T-cell (primary cell): ENCODE measurements at places on chromosomes 13 and 19. TPM values are rescaled to one million over a fixed set of nuclear protein-coding genes. Genes with fewer than 3 reads are reported as not detected.

The KLK13 gene
- total RNA-seq, result not detected

GRCh38 chr13:76887076-76887563 is 915 bp upstream of the KCTD12 start:
- DNase-seq, result no peak

The PRR22 gene
- total RNA-seq, result 6.0 TPM

DNA sequence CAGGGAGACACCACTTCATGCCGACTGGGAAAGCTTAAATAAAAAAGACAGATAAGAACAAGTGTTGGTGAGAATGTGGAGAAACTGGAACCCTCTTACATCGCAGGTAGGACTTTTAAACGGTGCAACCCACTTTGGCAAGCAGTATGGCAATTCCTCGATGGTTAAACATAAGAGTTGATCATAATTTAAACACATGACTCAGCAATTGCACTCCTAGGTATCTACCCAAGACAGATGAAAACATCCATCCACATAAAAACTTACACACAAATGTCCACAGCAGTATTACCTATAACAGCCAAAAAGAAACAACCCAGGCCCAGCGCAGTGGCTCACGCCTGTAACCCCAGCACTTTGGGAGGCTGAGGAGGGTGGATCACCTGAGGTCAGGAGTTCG is 21.9 kb downstream of the FLT1 start:
- DNase-seq, result no peak

DNA sequence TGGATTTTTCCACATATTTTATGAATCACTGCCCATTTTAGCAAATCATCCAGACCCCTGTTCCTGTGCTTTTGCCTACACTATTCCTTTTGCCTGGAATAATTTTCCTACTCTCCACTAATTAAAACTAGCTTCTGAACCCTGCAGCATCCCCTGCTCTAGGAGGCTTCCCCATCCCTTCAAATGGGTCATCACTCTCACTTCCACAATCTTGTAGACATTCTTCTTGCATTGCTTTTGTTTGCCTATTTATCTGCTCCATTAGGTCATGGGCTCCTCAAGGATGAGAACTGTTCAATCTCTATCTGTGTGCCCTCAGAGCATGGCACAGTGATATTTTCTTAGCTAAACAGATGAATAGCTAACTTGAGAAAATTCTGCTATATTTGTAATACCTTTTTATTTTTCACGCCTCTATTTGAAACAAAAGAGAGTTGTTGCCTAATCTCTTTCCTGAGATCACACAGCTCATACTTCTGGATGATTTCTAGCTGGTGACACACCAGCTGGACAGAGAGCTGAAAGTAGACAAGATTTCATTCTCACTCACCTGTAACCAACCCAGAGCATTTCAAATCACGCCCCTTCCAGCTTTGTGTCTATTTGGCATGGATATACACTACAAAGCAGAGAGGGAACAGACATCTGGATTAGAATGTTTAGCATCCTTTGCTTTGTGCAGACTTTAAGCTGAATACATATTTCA is 466.0 kb downstream of the FOXO1 start:
- DNase-seq, result no peak

- no peak for DNase-seq
Observed at GRCh38 chr19:23983406-23983805, 68.7 kb downstream of the ZNF726 start.

GRCh38 chr13:47955836-47956235 is 45.2 kb downstream of the SUCLA2 start:
- no peak for DNase-seq

GRCh38 chr13:90403330-90404082 is 944.0 kb upstream of the MIR17HG start:
- no peak for DNase-seq

DNA sequence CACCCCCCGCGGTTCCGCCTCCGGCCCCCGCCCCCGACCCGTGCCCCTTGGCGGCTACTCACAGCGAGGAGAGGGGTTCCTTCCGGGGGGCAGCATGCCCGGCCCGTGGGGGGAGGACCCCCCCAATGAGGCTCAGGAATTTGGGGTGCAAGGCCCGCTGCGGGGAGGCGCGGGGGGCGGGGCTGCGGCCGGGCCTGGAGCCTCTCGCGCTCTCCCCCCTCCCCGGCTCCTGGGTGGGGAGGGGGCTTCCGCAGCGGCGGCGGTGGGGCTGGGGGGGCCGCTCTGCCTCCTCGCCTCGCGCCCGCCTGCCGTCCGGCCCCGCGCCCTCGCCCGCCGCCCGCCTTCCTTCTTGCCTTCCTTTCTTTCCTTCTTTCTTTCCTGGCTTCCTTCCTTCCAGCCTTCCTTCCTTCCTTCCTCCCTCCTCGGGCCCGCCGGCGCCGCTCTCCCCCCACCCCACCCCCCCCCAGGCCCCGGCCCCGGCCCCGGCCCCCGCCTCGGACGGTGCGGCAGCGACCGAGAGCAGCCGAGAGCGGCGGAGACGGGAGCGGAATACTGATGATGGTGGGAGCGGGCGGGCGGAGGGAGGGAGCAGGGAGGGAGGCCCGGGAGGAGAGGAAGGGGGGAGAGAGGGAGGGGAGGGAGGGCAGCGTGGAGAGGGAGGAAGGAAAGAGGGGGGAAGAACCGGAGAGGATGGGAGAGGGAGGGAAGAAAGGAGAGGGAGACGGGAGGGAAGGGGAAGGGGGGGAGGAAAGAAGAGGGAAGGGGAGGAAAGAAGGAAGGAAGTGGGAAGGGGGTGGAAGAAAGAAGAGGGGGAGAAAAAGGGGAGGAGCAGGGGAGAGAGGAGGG is at the start of gene LRRC4B:
TSS of gene LRRC4B (minus strand) at position 554 of the 846 bp plus-strand sequence. CDS start 19,597 bp downstream, outside the sequence.
- DNase-seq, result no peak

DNA sequence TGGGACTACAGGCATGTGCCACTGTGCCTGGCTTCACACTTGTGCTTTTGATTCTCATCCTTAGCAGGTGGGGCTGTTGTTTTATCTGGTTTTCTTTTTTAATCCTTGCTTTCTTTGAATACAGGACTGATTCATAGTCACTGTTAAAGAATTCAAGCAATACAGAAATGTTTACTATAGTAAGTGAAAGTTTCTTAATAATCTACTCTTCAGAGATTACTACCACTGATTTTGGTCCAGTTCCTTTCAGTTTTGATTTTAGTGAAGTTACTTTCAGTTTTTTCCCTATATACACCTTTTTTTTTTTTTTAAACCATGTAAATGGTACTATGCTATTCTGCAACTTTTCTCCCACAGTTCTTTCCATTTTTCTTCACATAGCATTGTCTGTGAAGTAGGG is 53.6 kb downstream of the GATAD2A start:
- peak; percentile 59 for DNase-seq

The VSTM1 gene
- total RNA-seq, result not detected

The HIF3A gene
- total RNA-seq, result 0.13 TPM

The PIP5K1C gene
- 32.1 TPM for total RNA-seq

DNA sequence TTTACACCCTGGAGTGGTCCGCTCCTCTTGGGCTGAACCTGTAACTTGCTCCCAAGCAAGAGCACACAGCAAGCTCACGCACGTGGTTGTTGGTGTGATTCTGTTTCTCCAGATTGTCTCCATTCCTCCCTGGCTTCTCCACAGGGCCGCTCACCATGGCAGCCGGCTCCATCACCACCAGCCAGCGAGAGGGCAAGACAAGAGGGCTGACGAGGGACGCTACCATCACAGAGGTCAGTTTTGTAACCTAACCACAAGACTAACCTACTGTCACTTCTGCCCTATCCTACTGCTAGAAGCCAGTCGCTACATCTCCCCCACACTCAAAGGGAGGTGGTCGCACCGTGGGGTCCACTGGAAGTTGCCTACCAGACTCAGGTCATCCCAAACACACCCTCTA is 4.6 kb upstream of the GP6 start:
- DNase-seq, result no peak
